ENCODE measurements at places on chromosomes 3 and 15. TPM values are rescaled to one million over a fixed set of nuclear protein-coding genes. Genes with fewer than 3 reads are reported as not detected.
A peak's percentile ranks its signal among the peaks of the same experiment; 100 is the strongest.

- no peak for DNase-seq
Observed at GRCh38 chr3:63933459-63933858, 21.3 kb upstream of the SCAANT1 start.

DNA sequence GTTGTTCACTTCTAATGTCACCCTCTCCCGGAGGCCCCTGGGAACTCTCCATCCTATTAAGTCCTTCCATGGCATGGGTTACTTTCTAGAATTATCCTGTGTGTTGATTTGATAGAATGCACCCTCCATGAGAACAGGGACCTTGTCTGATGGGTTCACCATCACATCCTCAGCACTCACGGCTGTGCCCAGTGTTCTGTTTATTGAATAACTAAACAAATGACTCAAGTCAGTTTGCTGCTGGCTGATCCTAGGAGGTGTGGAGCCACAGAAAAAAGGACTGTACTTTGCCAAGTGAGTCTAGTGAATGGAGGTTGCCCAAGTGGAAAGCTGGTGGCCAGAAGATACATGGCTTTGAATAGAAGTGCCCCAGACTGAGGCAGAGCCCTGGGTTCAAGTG lies 48.5 kb upstream of the RAB6B start:
- peak; percentile 58 for DNase-seq

DNA sequence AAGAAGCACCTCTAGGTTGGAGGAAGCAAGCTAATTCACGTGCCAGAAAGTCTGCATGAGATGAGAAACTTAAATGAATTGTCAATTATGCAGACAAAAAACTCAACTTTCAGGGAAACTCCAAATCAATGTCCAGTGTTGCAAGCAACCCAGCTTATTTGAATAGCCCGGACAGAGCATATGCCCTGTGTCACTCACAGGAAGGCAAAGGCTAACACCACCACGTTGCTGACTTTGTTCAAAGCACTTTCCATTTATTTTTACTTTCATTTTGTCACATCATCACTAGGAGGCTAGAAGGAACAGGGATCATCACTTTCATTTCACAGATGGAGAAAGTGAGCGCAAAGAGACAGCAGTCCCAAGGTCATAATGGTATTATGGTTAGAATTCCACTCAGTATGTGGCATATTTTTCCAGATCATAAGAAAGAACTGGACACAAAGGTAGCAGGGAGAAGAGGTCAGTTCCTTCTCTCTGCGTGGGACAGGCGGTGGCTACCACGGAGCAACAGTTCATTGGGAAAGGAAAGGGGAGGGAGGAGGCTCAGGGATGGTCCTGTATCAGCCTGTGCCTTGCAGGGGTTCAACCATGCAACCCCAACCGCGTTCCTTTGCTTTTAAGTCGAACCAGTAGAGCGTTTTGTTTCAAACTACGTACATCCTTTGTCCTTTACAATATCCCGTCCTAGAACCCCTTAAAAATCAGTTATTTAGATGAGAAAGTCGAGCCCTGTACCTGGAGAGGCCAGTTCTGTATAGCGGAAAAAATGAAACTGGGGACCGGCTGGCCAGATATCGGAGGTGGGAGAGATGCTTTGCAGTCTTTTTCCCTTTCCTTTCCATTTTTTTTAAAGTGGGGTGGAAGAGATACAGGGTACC lies 1.1 kb downstream of the HEG1 start:
- DNase-seq, result peak; percentile 79

GRCh38 chr3:194046995-194047645 lies 88.8 kb upstream of the HES1 start:
- DNase-seq, result peak; percentile 51

Gene PLA1A
- total RNA-seq, result not detected

DNA sequence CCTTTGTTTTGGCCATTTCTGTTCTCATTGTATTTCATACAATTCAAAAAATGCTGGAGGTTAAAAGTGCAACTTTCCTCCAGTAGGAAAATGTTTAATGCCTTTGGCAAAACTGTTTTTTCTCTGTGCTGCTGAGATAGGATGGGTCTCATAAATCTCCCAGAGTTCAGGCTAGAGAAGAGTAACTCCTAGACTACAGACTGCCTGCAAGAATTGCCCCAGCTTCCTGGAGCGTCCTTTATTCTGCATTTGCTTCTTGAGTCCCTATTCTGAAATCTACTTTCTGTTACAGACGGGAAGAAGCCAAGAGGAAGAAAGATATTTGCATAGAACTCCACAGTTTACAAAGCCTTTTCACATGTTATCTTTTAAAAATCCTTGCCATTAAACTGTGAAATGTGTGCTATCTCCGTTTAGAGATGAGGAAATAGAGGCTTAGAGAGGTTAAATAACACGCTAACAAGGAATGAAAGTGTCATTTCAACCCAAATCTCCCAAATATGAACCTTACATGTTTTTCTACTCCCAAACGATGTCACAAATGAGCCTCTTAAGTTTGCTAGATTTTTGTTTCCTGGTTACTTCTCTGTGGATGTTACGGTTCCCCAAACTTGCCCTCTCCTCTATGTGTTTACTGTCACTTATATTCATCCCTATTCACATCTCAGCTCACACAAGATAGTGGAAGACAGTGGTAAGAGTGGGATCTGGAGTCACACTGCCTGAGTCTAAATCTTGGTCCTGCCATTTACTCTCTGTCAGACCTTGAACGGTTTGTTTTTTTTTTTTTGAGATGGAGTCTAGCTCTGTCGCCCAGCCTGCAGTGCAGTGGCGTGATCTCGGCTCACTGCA lies 17.4 kb downstream of the NANOGP8 start:
- peak; percentile 78 for DNase-seq

DNA sequence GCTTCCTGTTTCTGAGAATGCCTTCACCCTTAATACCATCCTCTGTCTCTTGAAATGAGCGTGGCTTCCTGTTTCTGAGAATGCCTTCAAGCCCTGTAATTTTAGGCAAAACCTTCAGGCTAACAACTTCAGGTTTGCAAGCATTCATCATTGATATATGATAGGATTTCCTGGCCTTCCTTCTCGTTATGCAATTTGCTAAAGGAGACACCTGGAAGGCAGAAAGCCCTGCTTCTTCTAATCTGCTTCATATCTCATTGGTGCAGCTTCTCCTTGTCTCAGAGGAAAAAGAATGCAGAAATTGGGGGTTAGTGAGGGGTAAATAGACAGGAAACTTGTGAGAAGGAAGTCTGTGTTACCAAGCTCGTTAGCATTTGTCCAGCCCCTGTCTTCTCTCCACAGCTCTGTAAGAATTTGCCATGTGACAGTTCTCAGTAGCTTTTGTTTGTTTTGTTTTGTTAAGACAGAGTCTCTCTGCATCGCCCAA lies 7.3 kb downstream of the ARL6IP5 start:
- DNase-seq, result no peak

DNA sequence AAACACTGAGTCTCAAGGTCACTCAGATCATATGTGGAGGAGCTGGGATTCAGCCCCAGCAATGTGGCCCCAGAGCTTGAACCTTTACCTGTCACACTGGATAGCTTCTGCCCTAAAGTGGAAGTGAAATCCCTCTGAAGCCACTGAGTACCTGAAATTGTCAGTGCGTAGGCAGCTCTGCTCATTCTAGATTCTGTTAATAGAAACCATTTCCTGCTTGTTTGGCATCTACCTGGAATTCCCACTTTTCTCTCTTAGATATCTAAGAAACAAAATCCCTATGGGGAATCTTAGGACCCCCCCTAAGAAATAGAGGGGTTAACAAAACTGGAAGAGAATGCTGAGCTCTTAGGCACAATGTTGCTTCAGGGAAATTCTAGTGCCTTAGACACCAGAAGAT lies 29.8 kb downstream of the FBXL22 start:
- no peak for DNase-seq

DNA sequence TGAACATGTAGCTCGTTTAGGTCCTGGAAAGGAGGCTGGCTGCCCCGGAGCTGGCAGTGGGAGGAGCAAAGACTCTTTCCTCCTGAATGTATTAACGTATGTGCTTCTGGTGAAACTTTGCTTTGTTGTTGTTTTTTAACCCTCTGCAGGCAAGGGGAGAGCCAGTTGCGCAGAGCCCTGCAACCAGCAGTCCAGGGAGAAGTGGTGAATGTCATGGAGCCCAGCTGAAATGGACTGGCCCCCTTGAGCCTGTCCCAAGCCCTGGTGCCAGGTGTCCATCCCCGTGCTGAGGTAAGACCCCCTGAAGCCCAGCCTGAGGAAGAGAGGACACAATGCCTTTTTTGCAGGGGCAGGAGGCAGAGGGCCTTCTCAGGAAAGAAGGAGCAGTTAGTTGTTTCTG lies 33.3 kb downstream of the ST6GAL1 start:
- DNase-seq, result no peak

GRCh38 chr3:46916278-46916677 lies 38.8 kb downstream of the PTH1R start:
- peak; percentile 64 for DNase-seq

Gene EPHB1
- 0.32 TPM for total RNA-seq

- no peak for DNase-seq
Observed at GRCh38 chr3:87780811-87781210, 278.0 kb downstream of the CGGBP1 start.

DNA sequence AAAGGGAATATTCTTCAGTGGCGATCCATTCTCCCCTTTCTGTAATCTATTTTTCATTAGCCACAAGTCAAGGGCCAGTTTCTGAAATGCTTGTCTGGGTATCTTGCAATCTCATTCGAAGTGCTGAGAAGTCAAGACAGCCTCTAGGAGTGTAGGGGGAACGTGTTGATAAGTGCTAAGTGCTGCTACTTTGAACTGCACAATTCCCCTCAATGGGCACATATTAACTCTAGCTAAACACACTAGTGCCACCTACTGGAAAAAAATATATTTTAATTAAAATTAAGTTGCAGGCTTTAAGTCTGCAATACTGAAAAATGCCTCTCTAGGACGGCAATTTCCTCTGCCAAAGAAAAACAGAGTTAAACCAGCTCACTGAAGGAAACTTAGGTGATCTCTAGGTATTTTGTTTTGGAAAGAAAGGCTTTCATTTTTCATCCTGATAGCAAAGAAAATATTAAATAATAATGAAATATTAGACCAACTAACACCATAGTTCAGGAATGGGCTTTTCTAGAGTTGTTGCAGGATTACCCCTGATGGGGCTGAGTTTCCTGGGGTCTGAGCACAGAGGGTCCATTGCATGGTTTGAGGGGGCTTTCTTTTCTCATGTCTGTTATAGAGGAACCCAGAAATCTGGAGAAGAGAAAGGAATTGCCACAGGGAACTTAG lies 181.9 kb upstream of the KBTBD8 start:
- DNase-seq, result peak; percentile 72

DNA sequence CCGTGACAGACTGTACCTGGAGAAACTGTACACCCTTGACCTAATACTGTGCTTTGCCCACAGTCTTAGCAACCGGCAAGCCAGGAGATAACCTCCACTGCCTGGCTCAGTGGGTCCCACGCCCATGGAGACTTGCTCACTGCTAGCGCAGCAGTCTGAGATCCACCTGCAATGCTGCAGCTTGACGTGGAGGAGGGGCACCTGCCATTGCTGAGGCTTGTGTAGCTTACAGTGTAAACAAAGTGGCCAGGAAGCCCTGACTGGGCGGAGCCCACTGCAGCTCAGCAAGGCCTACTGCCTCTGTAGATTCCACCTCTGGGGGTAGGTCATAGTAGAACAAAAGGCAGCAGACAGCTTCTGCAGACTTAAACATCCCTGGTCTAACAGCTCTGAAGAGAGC lies 189.3 kb downstream of the EDEM1 start:
- no peak for DNase-seq

DNA sequence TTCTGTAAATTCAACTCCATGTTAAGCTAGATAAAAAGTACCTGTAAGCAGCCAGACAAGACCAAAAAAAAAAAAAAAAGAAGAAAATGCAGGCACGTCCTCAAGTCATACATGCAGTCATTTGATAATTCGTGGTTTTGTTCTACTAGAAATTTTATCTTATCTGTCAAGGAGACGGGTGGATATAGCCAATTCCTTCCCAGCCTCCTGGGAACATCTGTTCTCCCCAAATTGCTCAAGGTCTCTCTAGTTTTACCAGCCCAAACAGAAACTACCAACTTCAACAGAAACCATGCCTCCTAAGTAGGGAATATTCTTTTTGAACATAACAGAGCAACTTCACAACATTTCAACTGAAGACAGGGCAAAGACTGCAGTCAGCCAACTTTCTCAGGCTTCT lies 19.5 kb downstream of the RYK start:
- DNase-seq, result peak; percentile 78

Gene ATP8B4
- 90.2 TPM for total RNA-seq

Gene SI
- not detected for total RNA-seq

Gene BNC1
- total RNA-seq, result 5.2 TPM

DNA sequence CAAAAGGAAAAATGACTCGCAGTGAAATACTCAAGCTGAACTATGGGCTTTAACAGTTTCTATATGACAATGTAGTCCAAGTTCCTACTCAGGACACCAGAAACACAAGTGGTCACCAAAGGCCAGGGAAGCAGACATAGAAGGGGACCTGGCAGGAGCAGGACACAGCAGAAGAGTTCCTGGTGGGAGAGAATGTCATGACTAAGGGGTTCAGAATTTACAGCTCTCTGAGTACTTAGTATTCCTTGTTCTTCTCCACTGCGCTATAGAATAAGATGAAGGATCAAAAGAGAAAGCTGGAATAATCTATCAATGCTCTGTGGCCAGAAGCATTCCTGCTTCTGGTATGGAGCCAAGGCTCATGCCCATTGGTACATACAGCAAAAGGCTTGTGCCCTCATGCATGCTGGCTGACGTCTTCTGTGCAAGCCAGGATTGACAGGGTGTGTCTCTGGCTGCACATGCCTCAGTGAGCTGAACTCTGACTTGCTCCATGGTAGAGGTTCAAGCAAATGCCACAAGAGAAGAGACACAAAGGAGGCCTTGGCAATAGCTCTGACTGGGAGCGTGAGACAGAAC lies 128.7 kb upstream of the SLC2A2 start:
- no peak for DNase-seq

Gene EID1
- 191 TPM for total RNA-seq

GRCh38 chr15:27361438-27361837 lies 390.5 kb downstream of the GABRG3 start:
- no peak for DNase-seq

DNA sequence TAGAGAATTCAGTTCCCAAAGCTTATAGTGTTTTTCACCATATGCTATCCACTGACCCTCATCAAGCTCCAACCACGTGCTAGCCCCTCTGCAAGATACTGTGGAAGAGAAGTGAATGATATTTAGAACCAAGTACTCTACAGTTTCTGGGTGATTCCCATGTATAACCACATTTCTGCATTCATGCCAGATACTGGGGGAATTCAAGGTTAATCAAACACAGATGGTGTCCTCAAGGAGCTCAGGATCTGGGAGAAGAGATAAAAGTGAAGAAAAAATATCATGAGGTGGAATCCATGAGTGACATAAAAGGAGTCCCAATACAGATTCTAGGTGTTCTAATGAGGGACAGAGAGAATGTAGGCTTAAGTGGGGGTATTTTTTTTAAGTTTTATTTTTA lies 195.8 kb downstream of the FHIT start:
- DNase-seq, result no peak

DNA sequence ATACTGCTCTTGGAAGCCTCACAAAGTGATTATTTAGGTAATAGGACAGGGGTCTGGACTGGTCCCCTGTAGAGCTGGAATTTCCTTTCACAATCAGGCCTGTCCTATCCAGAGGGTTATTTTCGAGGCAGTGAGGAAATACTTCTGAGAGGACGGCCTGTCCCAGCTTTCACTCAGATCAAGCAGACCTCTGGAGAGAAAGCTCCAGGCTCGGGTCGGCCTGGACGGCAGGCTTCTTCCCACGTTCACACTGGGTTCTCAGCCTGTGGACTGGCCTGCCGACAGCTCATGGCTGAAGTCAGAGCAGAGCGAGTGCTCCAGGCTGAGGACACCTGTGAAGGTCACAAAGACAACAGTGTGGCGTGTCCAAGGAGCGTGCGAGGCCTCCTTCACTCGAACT lies 405.3 kb downstream of the VPS13C start:
- DNase-seq, result peak; percentile 1

- DNase-seq, result no peak
Observed at GRCh38 chr3:133259767-133260166, 140.1 kb upstream of the BFSP2 start.

Gene STXBP5L
- under 0.01 TPM for total RNA-seq

Data from fibroblast of villous mesenchyme (primary cell).